ENCODE measurements at places on chromosomes 2 and 18.
A peak's percentile ranks its signal among the peaks of the same experiment; 100 is the strongest.

- DNase-seq = no peak
Observed at GRCh38 chr2:101400048-101400447, 12.7 kb upstream of the CREG2 start.

DNA sequence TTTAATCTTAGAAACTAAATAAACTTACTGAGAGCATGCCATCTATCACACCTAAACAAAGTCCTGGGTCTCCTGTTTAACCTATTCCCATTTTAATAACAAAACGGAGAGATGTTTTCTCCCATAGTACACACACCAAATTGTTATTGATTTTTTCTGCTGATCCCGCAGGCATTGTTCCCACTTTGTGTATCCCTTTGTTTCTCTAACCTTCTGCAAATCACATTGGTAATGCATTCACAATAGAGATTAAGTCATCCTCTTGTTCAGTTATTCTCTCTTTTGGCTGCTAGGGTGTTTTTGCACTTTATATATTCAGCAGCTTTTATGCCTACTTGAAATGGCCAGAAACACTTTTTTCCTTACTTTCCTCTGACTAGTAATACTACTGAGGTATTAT lies 1071.9 kb upstream of the CDH2 start:
- DNase-seq = no peak

- peak; percentile 87 for DNase-seq
Observed at GRCh38 chr2:108637304-108637669, 82.0 kb upstream of the RANBP2 start.

DNA sequence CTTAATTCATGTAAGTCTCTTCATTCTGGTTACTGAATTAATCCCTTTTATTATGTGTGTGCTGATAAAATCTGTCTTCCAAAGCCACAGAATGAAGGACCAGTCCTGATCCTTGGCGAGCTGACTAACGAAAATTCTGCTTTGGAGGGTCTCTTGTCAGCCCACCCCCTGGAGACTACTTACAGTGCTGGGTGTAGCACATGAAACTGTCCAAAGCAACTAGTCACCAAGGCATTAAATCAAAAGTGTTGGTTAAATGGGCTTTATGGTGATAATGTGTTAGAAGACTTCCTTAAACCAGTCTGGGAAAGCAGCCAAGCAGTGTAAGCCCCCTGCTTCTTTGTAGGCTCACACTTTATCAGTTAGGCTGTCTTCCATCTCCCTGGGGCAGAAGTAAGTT lies 420.2 kb downstream of the SUCLG1 start:
- DNase-seq = no peak

DNA sequence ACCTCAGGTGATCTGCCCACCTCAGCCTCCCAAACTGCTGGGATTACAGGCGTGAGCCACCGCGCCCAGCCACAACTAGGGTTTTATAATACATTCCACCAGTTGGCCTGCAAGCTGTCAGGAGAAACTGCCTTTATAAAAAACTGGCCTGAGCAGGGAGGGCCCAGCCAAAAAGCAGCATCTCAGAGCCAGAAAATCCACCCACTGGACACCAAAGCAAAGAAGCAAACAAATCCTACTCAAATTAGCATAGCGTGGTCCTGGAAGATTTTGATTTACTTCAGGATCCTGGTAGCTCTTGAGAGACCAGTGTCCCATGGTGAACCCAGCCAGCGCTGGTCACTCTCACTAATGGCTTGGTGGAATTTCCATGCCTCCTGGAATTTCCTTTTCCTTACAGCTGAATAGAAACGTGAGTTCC lies 60.0 kb upstream of the PXDN start:
- no peak for DNase-seq

DNA sequence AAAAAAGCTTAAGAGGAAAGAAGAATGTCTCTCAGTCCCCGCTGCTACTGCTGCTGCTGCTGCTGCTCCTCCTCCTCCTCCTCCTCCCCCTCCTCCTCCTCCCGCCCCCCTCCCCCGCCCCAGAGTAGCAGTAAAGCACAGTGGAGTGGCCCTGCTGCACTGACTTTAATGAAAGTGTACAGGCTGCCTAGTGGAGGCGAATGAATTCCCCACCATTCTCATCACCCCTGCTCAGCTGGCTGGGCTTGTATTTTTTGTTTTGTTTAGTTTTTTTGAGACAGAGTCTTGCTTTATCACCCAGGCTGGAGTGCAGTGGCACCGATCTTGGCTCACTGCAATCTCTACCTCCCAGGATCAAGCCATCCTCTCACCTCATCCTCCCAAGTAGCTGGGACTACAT lies 34.3 kb downstream of the GORASP2 start:
- no peak for DNase-seq

GRCh38 chr2:38194751-38195150 lies 118.8 kb upstream of the CYP1B1 start:
- no peak for DNase-seq

GRCh38 chr2:25215232-25215631 lies 46.9 kb upstream of the POMC start:
- no peak for DNase-seq

- DNase-seq = no peak
Observed at GRCh38 chr2:149005471-149006077, 32.9 kb upstream of the LYPD6B start.

DNA sequence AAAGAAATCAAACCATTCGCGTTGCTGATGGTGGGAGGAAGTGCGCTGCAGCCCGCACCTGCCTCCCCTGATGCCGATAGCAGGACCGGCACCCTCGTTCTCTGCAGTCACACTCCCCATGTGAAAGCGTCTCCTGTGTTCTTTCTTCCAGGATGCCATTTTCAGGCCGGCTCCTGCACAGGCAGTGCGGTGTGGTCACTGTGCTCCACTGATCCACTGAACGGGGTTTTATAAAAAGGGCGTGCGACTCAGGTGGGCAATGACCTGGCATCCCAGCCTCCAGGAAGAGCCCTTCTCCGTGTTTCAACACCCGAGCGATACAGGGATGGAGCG lies 88.3 kb upstream of the SNTG2 start:
- no peak for DNase-seq

DNA sequence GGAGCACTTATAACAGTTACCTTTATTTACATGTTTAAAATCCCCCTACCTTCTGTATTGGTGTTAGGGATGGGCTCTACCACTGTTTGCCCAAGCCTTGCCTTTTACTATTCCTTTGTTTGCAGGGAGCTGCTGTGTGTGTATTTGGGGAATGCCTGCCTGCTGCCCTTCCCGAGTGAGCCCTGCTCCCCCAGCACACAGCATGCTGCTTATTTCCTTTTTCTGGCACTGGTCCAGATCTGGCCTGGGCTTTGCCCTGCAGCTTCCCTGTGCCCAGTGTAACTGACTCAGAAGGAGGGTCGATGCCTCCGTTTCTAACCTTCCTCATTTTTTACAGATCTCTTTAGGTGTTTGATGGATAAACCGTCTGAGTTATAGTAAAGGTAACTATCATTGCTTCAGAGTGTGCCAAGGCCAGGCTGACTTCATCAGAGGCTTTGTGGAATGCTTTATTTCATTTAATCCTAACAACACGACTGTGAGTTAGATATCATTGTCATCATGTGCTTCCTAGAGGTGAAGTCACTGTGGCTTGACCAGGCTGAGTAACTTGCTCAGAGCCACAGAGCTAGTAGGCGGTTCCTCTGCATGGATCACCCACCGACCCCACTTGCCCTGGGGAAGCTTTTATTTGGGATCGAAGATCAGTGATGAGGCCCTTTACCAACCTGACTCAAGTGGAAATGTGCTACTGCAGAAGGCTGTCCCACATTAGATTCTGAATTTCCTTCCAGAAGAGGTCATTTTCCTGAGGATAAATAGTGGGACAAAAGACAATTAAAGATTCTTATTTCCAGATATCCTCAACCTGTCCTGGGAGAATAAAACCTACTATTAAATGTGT lies 238.8 kb downstream of the ZNF407 start:
- no peak for DNase-seq

DNA sequence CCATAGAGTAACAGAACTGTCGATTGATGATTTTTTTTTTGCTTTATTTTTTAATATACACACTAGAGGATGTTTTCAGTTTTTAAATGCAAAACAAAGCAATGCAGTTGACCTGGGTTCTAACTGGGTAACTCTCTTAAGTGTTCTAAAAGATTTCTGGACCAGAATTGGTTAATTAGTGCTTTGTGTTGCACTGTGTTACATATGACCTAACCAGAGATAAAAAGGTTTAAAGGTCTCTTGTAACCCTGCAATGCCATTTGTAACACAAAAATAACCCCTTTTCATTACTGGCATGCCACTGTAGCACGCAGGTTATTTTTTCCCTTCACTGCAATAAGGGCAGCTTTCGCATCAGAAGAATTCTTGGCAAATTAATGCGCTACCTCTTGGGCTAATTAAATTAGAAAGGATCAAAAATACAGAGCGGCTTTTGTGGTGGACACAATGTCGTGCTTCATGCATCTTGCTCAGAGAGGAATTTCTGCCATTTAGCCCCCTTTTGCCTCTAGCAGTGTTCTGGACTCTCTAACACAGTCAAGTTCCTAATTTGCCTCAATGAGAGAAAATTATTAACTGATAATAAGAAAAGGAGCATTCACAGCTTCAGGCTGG lies 250.8 kb upstream of the ZEB2 start:
- DNase-seq = no peak

DNA sequence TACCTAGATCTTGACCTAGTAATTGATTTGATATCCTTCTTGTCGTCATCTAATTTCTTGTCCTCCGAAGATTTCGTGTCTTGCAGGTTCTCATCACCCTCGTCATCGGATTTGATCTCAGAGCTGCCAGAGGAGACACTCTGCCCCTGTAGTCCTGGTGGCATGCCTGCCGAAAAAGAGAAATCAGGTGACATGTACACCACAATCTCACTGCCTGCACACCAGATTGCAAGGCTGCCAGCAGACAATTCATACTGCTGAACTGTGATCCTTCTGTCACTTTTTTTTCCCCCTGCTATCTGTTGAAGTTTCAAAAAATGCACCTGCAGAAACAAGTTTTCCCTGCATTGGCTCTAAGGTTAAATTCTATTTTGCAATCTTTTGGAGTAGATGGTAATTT lies 273.2 kb upstream of the CCDC68 start:
- no peak for DNase-seq

GRCh38 chr2:241801611-241802420 lies 7.2 kb upstream of the NEU4 start:
- DNase-seq = no peak

GRCh38 chr2:106311041-106311370 lies 116.9 kb upstream of the UXS1 start:
- DNase-seq = no peak

GRCh38 chr2:30753630-30754029 lies 53.6 kb downstream of the CAPN13 start:
- no peak for DNase-seq

- no peak for DNase-seq
Observed at GRCh38 chr2:9355716-9356115, 67.6 kb downstream of the ITGB1BP1 start.

DNA sequence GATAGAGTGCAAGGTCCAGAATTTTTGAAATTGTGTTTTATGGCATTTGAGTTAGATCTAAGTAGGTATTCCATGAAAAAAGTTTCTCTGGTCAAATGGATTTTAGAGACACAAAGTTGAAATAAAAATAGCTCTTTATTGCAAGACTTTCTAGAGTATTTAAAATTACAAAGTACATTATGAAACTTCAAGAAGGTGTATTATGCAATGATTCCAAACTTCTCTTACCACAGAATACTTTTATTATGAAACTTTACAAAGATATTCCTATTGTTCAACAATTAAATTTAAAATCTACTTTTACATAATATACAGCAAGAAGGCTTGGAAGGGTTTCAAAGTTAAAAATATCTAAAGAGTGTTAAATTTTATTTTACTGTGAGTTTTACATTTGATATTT lies 65.9 kb downstream of the CALCRL start:
- DNase-seq = no peak

DNA sequence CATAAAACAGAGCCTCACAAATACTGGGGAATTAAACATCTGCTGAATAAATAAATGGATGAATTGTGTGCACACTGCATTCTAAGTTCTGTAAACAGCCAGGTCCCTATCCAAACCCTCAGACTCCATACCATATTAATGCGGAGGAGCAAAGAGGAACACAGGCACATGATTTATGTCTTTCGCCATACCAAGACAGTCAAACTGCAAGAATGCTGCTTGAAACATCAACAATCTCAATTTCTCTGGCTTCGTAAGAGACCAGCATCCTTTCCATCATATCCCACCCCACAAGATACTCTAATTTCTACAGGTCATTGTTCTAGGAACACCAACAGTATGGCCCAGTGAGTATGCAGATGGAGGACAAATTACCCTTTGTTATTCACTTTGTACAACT lies 15.0 kb downstream of the KANSL3 start:
- no peak for DNase-seq

GRCh38 chr18:6929370-6930102 lies 188.1 kb downstream of the LAMA1 start:
- no peak for DNase-seq

DNA sequence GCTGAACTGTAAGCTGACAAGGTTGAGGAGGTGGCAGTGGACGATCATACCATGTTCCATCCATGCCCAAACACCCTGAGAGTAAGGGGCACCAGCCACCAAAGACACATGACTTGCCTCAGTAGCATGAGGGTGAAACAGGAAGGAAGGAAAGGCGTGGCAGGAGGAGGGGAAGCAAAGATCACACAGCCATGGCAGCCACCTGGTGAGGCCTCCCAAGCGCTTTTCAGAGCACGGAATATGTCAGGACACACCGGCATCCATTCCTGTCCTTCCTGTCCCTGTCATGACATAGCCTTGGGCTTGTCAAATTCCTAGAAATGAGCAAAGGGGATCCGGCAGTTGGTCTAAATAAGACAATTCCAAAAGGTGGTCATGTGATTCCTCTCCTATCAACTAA lies 118.7 kb downstream of the MYO5B start:
- no peak for DNase-seq

DNA sequence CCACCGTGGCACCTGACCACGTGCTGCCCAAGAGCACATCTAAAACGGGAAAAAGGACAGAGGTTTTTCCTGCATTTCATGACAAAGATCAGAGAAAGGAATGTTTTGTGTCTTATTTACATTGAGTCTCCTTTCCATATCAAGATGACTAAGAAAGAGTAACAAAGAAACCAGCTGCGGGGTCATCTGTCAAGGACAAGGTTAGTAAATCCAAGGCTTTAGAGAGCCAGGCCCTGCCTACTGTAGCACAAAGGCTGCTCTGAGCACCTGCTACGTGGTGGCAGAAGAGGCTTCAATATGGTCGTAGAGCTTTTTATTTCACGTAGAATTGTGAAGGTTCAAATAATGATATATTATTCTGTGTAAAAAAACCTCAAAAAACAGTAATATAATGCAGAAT lies 51.0 kb downstream of the PRELID3A start:
- no peak for DNase-seq

- DNase-seq = no peak
Observed at GRCh38 chr2:128457006-128457604, 138.4 kb upstream of the HS6ST1 start.

Measured in gastrocnemius medialis (tissue), 4 donors.